IPS-NIHi11 (cell line): ENCODE measurements at places on chromosomes 5 and 9.

- DNase-seq, result no peak
These were observed 16.6 kb downstream of the SQSTM1 start for GRCh38 chr5:179837076-179838011.

- DNase-seq, result no peak
These were observed 68.0 kb downstream of the RIC1 start for GRCh38 chr9:5696884-5697283.

- peak; percentile 71 for DNase-seq
These were observed 73.4 kb upstream of the PPARGC1B start for GRCh38 chr5:149656576-149657182.

GRCh38 chr5:6472792-6473191 is 24.1 kb downstream of the UBE2QL1 start:
- no peak for DNase-seq

GRCh38 chr5:113115061-113115460 is 138.5 kb downstream of the DCP2 start:
- DNase-seq, result no peak

DNA sequence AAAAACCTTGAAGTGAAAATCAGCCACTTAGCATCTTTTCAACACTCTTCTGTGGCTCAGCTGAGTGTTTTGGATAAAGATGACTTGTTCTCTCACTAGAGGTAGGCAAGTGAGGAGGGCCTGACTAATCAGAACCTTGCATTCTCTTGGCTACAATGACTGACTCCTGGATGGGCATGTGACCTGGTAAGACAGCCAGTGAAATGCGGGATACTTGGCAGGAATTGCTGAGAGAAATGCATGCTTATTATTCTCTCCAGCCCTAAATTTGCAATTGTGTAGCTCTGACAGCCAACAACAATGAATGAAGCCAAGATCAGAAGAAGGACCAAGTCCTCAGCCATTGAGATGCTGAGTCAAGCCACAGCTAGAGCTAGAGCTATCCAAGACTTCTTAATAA is 490.5 kb upstream of the ZNF608 start:
- peak; percentile 18 for DNase-seq

DNA sequence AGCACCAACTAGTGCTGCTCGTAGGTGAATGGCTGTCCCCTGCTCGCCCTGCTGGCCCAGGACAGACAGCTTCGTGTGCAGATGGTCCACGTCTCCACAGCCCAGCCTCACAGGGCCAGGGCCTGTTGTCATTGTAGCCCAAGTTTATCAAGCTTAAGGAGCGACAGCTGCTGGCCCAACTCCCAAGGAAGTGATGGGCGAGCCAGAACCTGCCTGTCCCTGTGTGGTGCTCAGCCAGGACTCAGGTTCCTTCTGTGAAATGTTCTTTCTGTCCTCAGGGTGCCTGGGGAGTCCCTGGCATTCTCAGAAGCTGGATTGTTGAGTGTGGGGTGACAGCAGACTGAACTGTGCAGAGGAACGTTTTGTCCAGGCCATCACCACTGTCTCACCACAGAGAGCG is 16.4 kb downstream of the TRIP13 start:
- DNase-seq, result no peak

GRCh38 chr9:129005336-129005997 is 22.7 kb downstream of the SH3GLB2 start:
- no peak for DNase-seq

DNA sequence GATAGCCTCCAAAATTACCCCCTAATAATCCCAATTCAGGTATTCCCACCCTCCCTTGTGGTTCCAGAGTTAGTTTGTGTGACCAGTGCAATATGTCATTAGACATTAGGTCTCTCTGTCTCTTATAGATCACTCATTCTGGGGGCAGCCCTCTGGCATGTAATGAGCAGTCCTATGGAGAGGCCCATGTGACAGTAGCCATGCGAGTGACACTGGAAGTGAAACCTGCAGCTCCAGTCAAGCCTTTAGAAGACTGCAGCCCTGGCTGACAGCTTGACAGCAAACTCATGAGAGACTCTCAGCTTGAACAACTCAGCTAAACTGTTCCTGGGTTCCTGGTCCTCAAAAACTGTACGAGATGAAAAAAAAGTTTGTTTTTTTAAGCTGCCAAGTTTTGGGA is 54.0 kb upstream of the HSPB3 start:
- no peak for DNase-seq

DNA sequence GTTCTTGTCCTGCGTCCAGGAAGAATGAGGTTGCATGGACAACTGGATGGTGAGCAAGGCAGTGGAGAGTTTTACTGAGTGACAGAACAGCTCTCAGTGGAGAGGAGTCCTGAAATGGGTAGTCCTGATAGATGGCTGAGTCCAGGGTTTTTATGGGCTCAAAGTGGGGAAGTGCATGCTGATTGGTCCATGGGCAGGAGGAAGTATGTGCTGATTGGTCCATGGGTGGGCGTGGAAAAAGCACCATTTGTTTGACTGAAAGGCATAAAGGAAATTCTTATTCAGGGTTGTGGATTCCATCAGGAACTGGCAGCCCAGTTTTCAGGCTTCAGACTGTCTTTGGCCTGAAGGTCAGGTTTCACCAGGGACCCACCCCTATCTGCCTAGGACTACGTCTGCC is 10.6 kb downstream of the FSD1L start:
- DNase-seq, result no peak

DNA sequence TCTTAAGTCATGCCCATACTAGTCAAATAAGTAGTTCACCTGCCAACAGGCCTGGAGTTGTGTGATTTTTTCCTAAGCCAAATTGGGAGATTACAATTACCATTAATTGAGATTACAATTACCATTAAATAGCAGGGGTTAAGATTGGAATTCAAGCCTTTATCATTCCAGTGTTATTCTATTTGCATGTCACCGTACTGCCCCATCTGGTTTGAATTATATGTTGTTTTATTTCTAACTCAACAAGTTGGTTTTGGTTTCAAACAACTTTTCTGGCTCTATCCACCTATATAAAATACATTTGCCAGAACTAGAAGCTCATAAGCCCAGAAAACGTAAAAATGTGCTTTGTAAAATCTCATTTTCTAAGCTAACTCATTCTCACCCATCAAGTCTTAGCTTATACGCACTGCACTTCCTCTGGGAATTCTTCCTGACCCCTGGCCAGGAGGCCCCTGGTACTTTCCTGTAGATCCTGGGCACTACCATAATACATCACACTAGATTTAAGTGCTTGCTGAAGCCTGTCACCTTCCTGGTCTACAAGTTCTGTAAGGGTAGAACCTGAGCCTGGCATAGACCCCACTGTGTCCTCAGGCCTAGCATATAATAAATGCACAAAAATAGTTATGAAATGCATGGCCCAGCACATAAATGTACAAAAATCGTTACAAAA is 242.0 kb upstream of the TRPM3 start:
- peak; percentile 19 for DNase-seq

- DNase-seq, result peak; percentile 39
These were observed 3.0 kb downstream of the N4BP3 start for GRCh38 chr5:178116143-178116885.

DNA sequence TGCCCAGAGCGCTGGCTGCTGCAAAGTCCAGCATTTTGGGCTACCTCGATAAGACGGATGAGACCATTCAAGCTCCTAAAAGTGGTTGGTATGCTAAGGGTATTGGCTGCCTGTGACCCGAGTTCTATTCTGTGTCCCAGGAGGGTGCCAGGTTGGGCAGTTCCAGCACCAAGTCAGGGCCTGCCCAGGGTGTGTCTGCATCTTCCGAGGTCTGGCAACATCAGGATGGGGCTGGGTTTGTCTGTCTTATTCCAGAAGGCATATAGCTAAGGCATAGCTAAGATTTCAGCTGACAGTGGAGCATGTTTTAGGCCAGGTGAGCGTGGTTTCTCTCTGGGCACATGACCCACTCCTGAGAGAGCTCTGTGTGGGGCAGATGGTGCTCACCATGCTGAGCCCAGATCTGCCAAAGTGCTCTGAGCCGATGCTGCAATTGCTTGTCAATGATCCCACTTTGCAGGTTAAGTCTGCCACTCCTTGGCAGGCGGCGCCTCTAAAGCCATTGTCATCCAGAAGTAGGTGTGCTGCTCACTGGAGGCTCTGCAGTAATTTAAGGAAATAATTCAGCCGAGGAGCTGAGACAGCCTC is 7.8 kb downstream of the SLC9A3 start:
- DNase-seq, result no peak

DNA sequence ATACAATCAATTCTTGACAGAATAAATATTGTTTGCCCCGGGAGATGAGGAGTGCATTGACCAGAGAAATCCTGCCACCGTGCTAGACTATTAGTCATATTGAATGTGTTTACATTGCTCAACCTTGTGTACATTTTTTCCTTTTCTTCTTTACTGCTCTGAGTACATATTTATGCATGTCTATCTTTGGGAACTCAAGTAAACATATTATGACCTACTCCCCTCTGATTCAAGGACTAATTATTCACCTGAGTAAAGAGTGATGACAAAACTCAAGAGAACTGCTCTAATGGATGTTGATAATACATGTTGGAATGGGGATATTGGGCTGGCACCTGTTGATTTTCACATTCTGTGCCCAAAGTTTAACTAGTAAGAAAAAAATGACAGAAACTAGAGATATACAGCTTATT is 3.9 kb upstream of the SPINK1 start:
- no peak for DNase-seq

GRCh38 chr5:41636605-41637004 is 126.2 kb upstream of the PLCXD3 start:
- DNase-seq, result peak; percentile 44

GRCh38 chr9:2193552-2193951 is 178.4 kb downstream of the SMARCA2 start:
- no peak for DNase-seq

DNA sequence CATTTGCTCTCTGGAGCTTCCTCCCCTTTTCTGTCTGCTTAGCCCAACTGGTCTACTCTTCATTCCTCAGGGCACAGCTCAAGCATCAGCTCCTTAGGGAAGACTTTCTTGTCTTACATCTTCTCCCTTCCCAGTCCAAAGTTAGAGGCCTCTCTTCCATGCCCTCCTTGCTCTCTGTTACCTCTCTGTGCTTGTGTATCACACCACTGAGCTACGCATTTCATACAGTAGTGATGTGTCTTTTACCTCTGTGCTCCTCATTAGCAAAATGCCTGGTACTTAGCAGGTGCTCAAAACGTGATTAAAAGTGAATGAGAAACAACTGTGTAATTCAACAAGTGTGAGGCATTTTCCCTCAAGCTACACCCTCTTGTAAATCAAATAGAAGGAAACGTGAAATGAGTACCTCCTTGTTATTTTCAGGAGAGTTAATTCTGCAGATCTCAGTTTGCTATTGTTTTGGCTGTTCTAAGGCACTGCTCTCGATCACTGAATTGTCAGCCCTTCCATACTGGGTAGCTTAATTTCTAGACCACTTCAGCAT is 39.0 kb downstream of the ERAP1 start:
- DNase-seq, result no peak

GRCh38 chr9:20253635-20254034 is 368.7 kb downstream of the MLLT3 start:
- DNase-seq, result no peak

- DNase-seq, result no peak
These were observed 190.6 kb upstream of the COX7C start for GRCh38 chr5:86427158-86427557.

DNA sequence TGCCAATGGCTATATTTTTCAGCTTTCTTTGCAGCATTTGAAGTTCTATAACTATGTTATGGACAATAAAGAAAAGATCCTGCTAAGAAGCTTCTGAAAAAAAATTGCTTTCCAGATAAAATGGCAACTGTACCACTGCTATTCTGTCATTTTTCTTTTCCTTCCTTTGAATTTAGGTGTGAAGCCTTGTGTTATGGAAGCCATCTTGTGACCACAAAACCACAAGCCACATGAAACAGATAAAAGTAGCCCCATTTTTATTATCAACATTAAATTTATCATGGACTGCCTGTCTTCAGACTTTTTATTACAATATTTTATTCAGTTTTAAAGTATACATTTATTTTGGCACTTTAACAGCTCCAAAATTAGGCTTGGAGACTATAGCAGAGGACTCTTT is 289.9 kb upstream of the ACTBL2 start:
- no peak for DNase-seq

DNA sequence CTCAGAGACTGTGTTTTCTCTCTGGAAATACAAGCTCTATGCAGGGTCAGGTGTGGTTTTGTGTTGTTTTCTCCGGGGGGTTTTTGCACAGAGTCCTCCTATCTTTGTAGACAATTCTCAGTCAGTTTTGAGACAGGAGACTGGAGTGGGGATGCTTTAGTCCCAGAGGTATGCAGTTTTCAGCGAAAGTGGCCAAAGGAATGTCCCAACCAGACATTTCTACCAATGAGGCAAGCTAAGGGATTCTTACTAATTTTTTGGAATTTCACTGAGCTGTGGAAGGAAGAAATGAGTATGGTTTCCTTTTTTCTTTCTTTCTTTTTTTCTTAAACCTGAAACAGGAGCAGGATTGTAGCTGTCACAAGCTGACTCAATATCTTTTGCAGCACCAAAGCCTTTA is 35.3 kb upstream of the PLPP1 start:
- no peak for DNase-seq

DNA sequence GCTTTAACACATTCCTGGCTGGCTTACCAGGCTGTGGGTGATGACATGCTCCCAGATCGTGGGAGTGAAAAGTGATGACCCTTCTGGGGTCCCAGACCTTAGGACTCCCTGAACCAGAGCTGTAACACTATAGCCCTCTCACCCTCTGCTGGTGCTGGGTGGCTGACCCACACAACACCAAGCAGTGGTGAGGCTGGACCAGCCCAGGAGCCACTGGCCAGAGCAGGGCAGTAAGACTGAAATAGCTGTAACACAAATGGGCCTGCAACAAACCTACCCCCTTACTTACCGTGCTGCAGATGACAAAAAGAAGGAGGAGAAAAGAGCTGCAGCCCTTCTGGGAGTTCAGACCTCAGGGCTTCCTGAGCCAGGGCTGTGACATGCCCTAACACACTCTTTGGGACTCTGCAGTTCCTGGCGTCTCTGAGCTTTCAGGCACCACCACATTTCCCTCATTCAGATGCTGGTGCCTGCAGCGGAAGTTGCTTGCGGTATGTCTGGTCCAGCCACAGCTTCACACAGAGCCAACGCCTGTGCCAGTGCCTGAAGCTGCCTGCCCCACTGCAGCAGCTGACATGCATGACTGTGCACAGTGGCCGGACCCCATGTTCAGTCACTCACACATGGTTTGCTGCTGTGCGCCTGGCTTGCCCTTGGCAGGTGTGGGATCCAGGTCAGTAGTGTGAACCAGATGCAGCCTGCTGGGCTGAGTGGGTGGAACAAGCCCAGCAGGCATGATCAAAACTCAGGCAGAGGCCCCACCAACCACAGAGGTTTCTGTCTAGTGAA is 1247.4 kb downstream of the EFNA5 start:
- no peak for DNase-seq
